GM03348 (cell line): ENCODE measurements at places on chromosomes 6 and 20.

DNA sequence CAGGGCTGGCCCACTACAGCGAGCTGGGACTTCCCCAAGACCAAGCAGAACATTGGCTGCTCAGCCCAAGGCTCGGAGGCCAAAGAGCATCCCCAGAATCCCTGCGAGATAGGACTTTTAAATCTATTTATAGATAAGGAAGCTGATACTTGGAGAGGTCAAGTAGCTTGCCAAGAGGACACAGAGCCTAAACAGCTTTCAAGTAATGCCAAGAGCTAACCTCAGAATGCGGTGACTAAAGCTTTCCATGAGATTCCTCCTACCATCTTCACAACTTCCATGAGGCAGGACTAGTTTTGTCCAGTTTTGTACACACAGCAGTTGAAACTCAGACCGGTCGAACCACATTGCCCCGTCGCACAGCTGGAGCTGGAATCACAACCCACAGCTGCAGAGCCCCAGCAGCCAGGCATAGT is 168.1 kb upstream of the TOP1 start:
- peak; percentile 29 for DNase-seq

- no peak for DNase-seq
These were observed 787 bp upstream of the CARMIL1 start for GRCh38 chr6:25278261-25278913.

DNA sequence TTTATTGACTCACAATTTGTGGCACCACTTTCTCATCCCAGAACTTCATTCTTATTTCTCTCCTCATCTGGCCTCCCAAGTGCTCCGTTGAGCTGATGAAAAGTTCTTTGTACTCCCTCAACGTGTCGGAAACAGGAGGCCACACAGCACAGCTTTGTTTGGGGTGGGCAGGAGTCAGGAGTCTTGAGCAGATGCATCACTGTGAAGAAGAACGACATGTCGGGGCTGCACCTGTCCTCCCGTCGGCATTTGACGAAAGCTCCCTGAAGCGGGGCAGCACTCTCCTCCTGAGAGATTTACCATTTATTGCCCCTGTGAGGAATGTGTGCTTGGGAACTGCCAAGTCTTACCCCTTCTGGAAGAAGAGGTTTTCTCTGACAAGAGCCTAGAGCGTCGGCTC is 28.1 kb downstream of the TAF8 start:
- no peak for DNase-seq

GRCh38 chr20:63896264-63897105 is 1.6 kb downstream of the DNAJC5 start:
- peak; percentile 43 for DNase-seq

- DNase-seq = peak; percentile 49
These were observed 64.0 kb downstream of the RSPO3 start for GRCh38 chr6:127182501-127182900.

GRCh38 chr20:11168026-11168425 is 494.2 kb upstream of the JAG1 start:
- no peak for DNase-seq

- DNase-seq = no peak
These were observed 27.0 kb upstream of the SERPINB1 start for GRCh38 chr6:2868637-2869036.

DNA sequence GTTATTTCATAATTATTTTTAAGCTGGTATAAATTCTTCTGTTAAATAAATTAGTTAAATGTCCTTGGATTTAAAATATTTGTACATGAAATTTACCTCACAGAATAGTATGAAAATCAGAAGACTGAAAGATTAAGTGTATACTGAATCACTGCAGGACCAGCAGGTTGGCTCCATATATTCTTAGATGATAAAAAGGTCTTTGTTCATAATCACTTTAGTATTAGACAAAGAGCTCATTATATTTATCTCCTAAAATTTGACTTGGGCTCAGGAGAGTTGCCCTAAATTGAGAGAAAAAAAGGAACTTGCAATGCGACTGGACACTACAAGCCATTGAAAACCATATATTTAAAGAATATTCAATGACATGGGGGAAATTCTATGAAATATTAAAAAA is 766.4 kb upstream of the CITED2 start:
- no peak for DNase-seq

- DNase-seq = no peak
These were observed 97.4 kb downstream of the RIN2 start for GRCh38 chr20:19855416-19855815.

- DNase-seq = no peak
These were observed 180.4 kb upstream of the JARID2 start for GRCh38 chr6:15065261-15065989.

DNA sequence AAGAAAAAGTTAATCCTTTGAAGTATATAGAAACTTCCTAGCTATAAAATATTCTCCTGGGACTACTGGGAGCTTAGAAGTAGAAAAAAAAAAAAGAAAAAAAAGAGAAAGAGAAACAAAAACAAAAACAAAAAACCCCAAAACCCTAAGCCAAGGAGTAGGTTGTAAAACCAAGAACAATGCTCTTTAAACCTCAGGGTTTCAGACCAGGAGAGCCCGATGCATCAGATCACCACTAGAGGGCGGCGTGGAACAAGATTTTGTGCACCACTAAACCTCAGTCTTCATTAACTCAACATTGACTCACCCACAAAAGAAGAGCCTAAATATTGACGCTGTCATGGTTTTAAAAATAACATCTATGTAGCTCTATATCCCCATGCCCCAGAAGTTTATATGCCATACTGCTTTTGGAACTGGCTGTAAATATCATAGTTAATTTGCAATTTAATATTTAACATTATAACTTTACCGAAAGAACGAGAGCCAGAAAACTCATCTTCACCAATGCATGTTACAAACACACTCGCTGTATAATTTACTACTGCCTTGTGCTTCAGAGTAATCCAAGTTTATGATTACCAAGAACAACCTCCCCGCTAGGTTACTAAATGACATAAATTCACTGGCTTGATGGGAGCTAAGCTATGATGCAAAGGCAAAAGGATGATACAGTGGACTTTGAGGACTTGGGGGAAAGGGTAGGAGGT is 19.2 kb downstream of the MCUR1 start:
- DNase-seq = peak; percentile 81
